ENCODE measurements at places on chromosomes 13 and 19. TPM values are rescaled to one million over a fixed set of nuclear protein-coding genes. Genes with fewer than 3 reads are reported as not detected.
A peak's percentile ranks its signal among the peaks of the same experiment; 100 is the strongest.

CTXN1 gene
- total RNA-seq: 71.2 TPM

ZNF135 gene
- 0.15 TPM for total RNA-seq

FLT1 gene
- not detected for total RNA-seq

B3GNT8 gene
- 0.20 TPM for total RNA-seq

ZNF492 gene
- not detected for total RNA-seq

MAP4K1 gene
- 6.8 TPM for total RNA-seq

LRG1 gene
- 25.6 TPM for total RNA-seq

PINLYP gene
- 2.0 TPM for total RNA-seq

GRIK5 gene
- total RNA-seq: 1.1 TPM

ZNF285 gene
- total RNA-seq: 3.0 TPM

PPP1R15A gene
- total RNA-seq: 49.5 TPM

ZNF564 gene
- total RNA-seq: 8.3 TPM

TINCR gene
- total RNA-seq: 8.0 TPM

DNA sequence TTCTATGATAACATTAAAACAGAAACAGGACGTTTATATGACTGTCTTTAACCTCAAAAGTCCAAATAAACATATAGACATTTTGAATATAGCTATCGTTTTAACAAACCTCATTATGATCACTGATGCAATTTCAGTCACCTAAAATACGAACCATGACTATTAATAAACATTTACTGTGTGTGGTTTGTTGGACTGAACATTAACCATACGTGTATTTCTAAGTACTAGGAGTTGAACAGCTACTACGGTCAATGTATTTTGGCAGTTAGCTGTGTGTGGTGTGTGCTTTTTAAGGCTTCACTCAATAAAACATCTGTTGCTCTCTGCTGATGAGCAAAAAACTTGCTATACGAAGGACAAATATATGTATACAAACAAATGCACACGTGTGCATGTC lies 281.4 kb downstream of the ABCC4 start:
- DNase-seq: no peak

- no peak for DNase-seq
These were observed 47.4 kb downstream of the SOX1 start for GRCh38 chr13:112114391-112114790.

- DNase-seq: peak; percentile 36
These were observed 6.5 kb upstream of the HSD17B14 start for GRCh38 chr19:48842789-48843162.

GRCh38 chr19:41261474-41262190 lies 2.5 kb upstream of the HNRNPUL1 start:
- DNase-seq: no peak

GRCh38 chr19:52138278-52138982 lies 1.3 kb downstream of the ZNF616 start:
- no peak for DNase-seq

- no peak for DNase-seq
These were observed 3.8 kb upstream of the KMT2B start for GRCh38 chr19:35713904-35714495.

DNA sequence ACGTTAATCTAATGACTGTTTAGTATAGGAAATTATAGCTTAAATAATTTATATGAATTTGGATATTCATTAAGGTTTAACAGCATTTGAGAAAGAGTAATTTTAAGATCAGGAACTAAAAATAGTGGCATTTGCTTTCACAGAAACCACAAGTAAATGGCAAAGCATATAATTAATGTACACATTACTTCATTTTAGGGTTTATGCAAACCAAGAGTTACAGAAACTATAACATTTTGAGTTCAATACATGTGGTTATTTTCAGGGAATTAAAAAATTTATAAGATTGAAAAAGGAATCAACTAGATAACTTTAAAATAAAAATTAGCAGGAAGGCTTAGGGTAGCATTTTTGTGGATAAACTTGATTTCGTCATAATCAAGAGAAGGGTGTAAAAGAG lies 151.7 kb upstream of the MIR17HG start:
- DNase-seq: no peak

DNA sequence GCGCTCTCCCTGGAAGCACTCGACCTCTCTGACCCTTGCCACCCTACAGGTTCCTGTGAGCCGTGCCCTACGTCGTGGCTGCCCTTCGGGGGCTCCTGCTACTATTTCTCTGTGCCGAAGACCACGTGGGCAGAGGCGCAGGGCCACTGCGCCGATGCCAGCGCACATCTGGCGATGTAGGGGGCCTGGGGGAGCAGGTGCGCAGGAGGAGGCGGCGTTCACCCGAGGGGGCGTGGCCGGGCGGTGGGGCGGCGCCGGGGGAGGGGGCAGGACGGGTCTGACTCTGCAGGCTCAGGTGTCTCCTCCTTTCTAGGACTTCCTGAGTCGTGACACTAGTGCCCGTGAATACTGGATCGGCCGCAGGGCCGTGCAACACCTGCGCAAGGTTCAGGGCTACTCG lies 26.4 kb downstream of the CLEC4M start:
- peak; percentile 40 for DNase-seq

GRCh38 chr19:55690109-55690768 lies 15.2 kb downstream of the EPN1 start:
- no peak for DNase-seq

- DNase-seq: no peak
These were observed 23.9 kb upstream of the URAD start for GRCh38 chr13:28012383-28012782.

DNA sequence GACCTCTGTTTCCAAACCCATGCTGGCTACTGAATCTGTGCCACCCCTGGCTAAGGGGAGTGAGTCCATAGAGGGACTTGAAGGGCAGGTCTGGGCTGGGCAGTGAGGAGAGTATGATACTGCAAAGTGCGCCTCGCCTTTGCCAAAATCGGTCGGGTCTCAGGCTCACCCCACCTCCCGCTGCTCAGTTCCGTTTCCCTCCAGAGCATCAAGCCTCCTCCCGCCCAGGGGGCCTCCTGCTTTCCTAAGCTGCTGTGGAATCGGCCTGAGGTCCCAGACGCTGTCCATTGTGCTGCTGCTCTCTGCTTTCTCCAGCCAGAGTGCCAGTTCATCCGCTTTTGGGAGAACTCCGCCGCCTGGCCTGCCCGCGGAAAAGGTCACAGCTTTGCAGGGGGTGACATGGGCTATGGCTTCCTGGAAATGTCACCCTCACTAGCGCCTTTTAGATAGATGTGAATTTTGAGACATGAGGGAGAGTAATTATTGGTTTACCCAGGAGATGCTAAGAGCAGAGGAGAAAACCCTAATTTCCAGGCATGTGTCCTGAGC lies 1418.4 kb downstream of the UQCRFS1 start:
- peak; percentile 11 for DNase-seq

- DNase-seq: no peak
These were observed 757.3 kb downstream of the EFNB2 start for GRCh38 chr13:105778196-105778595.

GRCh38 chr19:23771761-23772674 lies 13.3 kb upstream of the ZNF681 start:
- DNase-seq: no peak

DNA sequence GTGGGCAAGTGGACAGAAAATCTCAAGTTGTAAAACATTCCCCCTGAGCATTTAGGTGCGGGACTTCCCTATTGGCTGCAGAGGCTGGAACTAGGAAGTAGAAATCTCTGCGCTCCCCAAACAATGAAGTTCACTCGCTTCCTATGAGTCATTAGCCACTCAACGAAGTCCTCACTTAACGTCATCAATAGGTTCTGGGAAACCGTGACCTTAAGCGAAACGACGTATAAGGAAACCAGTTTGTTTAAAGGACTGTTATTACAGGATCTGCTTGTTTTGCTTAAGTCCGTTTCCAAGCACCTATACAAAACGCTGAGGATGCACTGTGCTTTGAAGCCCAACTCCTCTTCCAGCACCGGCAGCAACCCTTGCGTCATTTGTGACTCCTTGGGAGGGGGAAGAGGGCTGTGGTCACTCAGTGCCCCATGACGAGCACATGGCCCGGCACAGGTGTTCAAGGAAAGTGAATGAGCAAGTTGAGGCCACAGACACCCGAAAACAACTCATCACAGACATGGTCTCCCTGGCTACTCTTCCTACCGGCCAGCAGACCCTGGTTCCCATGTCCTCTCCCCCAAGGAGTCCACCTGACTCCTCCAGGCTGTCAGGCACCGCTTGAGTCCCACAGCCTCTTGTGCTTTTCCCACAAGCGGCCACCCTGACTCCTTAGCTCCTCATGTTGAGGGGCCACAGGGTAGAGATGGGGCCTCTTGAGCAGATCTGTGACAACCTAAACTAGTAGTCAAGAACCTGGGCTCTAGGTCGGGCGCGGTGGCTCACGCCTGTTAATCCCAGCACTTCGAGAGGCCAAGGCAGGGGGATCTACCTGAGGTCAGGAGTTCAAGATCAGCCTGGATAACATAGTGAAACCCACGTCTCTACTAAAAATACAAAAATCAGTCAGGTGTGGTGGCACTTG lies 4.8 kb downstream of the RPS16 start:
- peak; percentile 100 for DNase-seq

DNA sequence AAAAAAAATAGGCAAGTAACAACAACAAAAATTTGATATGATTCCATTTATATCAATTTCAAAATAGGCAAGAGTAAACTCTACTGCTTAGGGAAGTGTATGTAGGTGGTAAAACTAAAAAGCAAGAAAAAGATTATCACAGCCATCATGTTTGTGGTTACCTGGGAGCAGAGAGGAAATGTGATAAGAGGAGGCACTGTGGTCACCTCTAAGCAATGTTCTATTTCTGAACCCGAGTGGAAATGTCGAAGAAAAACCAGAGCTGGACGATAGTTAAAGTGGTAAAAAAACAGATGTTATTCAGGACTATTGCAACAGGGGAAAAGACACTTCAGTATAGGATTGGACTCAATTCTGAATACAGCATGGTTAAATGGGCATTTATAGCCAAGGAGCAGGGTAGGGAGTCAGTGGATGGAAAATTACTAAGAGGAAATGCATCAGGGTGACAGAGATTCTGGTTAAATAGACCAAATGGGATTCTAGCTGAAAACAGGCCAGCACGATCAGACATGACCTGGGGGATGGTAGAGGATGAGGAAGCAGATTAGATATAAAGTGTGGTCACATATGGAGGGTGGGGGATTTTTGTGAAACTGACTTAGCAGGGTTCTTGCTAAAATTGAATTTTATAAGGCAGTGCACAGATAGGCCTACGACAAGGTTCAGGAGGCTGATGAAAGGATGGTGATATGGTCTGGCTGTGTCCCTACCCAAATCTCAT lies 6.0 kb upstream of the TEX30 start:
- no peak for DNase-seq

DNA sequence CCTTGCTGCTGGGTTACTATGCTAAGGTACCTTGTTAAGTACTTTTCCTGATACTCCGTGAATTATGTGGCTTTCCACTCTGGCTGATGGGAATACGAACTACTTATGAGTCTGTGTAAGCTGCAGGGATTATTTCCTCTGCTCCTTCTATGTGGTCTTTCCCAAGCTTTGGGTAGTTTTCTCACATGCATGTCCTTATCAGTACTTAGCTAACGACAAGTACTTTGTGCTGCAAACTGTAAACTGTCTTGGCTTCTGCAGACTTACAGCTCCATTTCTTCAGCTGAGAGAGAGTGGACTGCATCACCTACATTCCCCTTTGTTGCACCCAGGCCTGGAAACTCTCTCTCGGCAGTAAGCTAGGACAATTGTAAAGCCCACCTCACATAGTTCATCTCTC lies 76.6 kb downstream of the FGF9 start:
- DNase-seq: no peak

GRCh38 chr19:1206150-1206863 lies 729 bp downstream of the STK11 start:
- DNase-seq: no peak

GRCh38 chr13:102400675-102401145 lies 1.1 kb downstream of the FGF14 start:
- no peak for DNase-seq

DNA sequence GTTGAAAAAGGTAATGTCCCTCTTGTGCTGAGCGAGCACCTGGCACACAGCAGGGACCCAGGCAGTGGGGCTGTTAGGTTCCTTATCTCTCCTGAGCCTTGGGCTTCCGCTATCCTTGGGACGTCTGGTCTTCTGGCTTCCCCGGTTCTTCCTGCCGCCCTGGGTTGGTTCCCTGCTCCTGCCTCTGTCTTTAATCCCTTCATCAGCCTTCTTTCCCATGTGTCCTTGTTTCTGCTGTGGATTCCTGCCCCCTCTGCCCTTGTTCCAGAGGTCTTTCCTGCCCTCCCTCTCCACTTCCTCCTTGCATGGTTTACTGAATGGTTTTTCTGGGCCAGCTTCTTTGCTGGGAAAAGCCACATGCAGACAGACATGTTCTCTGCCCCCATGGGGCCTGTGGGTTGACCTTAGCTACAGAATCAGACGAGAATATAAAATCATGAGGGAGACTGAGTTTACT lies 2.6 kb downstream of the EPN1 start:
- DNase-seq: no peak

GRCh38 chr13:53012707-53013106 lies 15.9 kb upstream of the OLFM4 start:
- no peak for DNase-seq

DNA sequence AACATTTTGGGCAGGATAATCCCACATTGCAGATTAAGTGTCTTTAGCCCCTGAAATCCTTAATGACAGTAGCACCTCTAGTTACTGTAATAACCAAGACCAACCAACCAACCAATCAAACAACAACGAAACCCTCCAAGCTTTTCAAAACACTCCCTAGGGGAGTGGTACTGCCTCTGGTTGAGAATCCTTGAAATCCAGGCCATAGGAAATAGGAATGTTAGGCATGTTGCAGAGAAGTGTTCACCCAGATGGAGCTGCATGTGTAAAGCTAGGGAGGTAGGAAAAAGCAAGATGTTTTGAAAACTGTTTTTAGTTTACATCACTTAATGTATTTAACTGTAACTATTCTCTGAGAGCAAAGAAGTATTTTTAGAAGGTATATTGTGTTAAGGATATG lies 4.5 kb downstream of the LACC1 start:
- no peak for DNase-seq

All from PC-9 (cell line).